ENCODE measurements at places on chromosomes 3 and 15.

DNA sequence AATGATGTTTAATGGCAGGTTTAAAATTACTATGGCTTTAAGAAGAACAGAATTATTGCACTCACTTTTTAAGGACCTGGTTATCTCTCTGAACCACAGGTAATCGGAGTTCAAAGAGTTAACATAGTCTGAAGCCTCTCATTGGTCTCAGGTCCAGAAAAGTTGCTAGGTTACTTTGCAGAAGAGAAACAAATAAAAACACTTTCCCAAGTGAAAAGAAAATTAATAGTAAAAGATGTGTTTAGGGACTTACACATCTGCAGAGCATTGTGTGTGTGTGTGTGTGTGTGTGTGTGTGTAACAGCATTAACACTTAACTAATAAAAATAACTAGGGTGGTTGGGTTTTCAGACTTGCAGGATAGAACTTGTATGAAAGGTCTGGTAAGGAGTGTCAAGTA is 1.0 kb downstream of the MASP1 start:
- DNase-seq, result no peak

DNA sequence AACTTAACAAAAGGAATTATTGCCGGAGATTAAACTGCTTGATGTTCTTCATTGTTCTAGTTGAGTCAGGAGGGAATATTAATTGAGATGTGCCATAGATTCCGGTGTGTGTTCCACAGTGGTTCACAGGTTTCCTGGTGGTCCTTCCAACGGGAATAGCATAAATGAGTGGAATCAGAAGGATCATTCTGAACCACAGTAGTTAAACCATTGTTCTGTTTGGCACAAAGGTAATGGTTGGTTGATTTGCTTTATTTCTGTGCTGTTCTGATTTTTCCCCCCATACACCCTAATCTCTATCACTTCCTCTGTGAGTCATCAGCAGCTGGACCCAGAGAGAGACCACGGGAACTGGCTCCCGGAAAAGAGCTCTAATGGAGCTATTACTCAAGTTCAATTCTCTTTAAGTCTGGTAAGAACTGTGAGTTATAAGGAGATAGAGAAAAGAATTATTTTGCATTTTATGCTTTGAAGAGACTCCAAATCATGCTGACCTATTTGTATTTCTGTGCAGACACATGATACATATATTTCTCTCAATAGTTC is 627.2 kb downstream of the ZIC1 start:
- no peak for DNase-seq

DNA sequence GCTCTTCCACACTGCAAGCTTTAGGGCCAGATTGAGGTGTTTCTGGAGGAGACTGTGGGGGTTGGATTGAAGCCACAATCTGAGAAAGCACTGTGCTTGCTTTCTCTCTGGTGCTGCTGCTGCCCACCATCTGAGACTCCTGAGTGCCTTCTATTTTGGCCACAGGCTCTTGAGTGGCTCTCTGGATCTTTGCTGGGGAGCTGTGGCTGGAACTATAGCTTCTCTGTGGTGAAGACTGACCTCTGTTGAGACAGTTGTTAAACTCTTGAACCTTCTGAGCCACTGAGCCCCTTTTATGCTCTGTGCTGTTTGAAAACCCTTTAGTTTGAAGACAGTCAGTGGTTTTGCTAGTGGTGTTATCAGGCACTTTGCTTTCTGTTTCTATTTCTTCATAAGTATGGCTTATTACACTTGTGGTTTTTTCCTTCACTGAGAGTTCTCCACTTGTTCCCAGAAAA is 108.7 kb upstream of the TSPAN3 start:
- no peak for DNase-seq

- no peak for DNase-seq
These were observed 20.0 kb upstream of the RNF111 start for GRCh38 chr15:58967479-58967878.

GRCh38 chr3:150733936-150734794 is 28.8 kb downstream of the SIAH2 start:
- DNase-seq, result no peak

GRCh38 chr15:47523681-47524475 is 193.4 kb upstream of the SEMA6D start:
- DNase-seq, result no peak

DNA sequence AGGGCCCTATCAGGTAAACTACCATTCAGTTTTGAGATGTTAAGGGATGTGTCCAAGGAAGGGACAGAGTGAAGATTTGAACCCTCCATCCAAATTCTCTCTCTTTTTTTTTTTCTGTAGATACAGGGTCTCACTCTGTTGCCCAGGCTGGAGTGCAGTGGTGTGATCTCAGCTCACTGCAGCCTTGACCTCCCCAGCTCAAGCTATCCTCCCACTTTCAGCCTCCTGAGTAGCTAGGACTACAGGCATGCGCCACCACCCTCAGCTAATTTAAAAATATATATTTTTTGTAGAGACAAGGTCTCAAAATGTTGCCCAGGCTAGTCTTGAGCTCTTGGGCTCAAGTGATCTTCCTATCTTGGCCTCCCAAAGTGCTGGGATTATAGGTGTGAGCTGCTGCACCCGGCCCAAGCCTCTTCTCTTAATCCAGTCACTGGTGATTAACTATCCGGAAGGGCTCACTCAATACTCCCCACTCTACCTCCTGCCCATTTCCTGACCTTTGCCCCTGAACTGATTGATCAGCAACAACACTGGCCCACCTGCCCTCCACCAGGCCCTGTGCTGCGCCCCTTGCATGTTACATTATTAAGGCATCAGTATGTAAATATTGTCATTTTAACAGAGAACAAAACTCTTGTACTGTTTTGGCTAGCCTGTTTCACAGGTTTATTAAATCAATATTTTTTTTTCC is 164.7 kb downstream of the CTNNB1 start:
- DNase-seq, result no peak

DNA sequence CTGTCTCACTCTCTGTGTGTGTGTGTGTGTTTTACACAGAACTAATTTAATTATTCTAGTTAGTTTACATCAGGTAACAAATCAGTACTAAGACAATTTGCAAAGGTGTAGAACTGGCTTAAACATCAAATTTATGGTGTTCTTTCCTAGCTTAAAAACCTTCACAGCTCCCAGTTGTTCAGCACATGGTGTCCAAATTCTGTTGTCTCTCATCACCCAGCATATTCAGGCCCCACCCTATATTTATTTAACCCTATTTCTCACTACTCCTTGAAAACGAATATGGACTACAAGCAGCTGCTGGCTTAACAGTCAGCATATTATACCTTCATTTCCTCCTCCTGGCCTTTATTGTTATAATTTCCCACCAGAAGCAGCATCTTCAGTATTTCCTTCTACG is 1.2 kb downstream of the IL20RB start:
- no peak for DNase-seq

DNA sequence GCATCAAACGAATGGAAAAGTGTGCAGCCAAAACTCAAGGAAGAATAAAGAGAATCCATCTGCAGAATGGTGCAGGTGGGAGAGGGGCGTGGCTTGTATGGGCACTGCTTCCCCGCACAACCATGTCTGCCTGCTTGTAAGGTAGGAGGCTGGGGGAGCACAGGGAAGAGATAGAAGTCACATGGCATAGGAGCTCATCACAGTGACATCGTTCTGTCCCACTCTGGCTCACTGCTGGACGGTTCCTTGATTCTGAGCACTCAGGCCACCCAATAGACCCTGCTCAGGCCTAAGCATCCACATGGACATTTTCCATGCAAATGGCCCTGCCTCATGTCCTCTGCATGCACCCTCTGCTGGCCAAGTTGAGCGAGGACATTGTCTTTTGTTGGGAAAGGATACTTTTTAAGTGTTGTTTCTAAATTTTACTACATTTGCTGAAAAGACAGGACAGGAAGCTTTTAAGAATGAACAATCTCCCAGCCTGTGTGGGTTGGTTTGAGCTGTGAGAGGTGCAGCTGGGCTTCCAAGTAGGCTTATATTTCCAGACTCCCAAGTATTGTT is 3.1 kb downstream of the MYLK start:
- DNase-seq, result no peak

- no peak for DNase-seq
These were observed 103.3 kb upstream of the SLC2A2 start for GRCh38 chr3:171129827-171130226.

DNA sequence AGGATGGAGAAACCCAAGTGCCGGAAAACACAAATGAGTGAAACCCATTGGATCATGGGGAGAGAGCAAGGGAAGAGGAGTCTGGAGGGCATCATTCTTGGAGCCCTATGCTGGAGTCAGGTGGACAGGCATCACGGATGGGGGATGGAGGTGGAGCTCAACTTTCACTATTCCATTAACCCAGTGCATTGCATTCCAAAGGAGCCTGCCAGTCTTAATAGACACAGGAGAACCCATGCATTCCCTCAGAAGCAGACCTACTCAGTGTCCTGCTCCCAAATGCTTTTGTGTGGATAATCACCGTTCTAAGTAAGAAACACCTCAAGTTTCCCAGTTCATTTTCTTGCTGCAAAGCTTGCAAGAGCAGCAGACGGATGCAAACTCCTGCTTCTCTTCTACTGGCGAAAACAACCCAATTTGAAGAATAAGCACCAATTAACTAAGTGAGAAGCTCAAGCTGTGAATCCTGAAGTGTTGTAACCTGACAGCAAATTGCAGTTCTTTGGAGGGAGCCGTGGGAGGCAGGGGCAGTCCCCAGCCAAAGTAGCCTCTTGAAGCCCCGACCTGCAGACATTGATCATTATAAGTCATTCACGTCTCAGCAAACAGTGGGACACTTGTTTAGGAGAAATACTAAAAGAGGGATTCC is 25.3 kb downstream of the SEMA5B start:
- no peak for DNase-seq

- no peak for DNase-seq
These were observed 1.0 kb downstream of the MYO9A start for GRCh38 chr15:72116731-72117485.

Data from NCI-H2081 treated with DMSO at 0.1 percent for 48 hours (cell line).